ENCODE measurements at places on chromosomes 13 and 19.

DNA sequence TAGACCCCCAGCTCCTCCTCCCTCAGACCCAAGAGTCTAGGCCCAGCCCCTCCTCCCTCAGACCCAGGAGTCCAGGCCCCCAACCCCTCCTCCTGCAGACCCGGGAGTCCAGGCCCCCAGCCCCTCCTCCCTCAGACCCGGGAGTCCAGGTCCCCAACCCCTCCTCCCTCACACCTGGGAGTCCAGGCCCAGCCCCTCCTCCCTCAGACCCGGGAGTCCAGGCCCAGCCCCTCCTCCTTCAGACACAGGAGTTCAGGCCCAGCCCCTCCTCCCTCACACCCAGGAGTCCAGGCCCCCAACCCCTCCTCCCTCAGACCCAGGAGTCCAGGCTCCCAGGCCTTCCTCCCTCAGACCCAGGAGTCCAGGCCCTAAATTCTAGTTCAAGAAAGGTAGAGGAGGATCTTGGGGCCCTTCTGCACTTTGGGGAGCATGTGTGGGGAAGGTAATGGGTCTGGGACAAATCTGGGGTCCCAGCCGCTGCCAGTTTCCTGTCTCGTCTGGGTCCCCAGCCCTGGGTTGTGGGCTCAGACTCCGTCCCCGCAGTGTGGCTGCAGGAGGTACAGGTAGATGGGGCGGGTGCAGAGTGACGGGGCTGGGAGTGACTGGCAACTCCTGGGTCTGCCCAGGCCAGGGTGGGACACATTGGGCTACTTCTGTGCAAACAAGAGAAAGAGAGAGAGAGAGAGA is 3.2 kb upstream of the TMEM190 start:
- no peak for DNase-seq

DNA sequence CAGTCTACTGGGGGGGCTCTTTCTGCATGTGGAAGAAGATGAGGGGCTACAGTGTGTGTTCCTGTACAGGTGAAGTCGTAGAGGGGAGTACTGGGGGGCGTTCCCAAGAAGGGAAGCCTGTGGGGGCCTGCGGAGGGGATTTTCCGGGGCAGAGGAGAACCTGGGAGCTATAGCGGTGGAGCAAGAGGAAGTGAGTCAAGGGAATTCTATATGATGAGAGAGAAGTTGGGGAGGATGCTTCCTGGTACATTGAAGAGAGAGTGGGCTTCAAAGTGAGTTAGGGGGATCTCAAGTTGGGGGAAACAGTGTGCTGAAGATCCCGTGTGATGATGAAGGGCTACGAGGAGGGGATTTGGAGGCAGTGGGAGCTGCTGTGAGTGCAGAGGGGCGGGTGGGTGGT is 1.9 kb upstream of the CACNG8 start:
- no peak for DNase-seq

- DNase-seq, result no peak
Measured at GRCh38 chr19:18271433-18271841, 2.8 kb downstream of the IQCN start.

DNA sequence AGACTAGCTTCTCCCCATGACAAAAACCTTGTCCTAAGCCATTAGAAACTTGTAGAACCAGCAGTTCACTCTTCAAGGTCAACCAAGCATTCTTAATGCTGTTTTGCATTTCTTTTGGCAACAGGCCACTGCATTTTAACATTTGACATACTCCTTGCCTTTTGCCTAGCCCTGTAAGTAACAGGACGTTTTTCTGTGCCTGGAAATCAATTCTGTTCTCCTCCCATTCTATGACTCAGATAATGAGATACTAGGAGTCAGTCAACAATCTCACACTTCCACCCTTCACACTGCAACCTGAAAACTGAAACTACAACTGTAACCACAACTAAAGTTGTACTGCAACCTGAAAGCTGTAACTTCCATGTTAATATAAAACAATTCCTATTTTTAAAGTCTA is 268.7 kb downstream of the MZT1 start:
- no peak for DNase-seq

DNA sequence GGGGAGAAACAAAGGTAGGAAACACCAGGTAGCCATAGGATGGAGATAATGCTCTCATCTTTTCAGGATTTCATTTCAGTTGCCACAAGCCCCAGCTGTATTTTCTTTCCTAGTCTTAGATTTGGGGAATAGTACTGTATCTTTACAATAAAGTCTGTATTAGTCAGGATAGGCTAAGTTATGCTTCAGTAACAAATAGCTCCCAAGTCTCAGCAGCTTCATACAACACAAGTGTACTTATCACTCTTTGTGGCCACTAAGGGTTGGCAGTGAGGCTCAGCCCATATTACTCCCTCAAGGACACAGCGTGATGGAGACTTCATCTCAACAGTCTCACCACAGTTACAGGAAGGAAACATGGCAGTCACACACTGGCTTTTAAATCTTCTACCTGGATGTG is 61.4 kb downstream of the STARD13 start:
- no peak for DNase-seq

- no peak for DNase-seq
Measured at GRCh38 chr13:20489185-20489820, 36.4 kb downstream of the CRYL1 start.

- no peak for DNase-seq
Measured at GRCh38 chr13:59348617-59349016, 815.1 kb downstream of the DIAPH3 start.

DNA sequence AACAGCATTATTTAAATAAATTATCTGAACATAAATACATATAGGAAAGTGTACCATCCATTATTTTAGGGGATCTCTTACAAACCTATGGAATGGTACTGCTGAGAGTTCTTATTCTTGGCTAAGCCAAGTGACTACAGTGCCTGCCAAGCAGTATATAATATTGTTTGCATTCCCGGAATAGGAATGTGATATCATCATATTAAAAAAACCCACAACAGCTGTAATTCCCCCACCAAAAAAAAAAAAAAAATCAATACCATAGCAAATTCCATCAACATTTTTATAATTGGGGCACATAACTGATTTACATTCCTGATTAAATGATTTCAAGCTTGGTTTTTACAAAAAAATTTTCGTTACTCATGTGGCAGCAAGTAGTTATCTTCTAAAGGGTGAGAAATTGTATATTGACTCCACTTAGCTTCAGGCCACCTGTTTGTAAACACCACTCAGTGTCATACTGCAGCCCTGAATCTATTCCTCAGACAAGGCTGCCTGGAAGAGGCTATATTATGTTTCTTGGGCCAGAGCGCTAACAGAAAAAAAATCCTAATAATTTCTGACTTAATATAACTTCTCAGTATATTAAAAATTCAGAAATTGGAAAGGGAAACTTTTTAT is 278.1 kb downstream of the DNAJC15 start:
- no peak for DNase-seq

DNA sequence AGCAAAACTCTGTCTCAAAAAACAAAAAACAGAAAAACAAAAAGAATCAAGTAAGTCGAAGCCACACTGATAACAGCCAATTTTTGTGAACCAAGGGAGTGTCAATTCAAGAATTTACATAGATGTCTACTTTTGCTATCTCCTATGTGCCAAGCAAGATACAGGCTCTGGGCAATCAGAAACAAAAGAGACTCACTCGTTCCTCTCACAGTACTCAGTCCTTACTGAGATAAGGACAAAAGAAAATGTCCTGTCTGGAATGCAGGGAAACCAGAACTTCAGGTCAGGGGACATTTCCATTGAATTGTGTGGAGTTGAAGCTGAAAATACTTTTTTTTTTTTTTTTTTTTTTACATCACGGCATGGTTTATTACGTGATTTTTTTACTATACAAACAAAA is 53.0 kb downstream of the NLRP12 start:
- DNase-seq, result no peak

- no peak for DNase-seq
Measured at GRCh38 chr13:62176051-62176450, 760.4 kb upstream of the PCDH20 start.

DNA sequence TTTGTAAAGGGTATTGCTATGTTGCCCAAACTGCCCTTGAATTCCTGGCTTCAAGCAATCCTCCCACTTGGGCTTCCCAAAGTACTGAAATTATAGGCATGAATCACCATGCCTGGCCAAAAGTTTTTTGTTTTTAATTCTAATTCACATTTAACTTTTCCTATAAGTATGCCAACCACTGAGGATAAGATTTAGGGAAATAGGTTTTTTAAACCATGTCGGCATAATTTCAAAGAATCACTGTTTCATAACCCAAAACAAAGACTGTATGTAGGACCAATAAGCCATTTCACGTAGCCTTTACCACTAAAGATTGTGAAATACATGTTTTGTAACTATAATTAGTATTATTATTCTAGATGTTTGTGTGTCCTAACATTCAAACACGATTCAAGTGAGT is 8.2 kb downstream of the ZDHHC20 start:
- DNase-seq, result no peak

GRCh38 chr13:79306650-79307049 is 99.4 kb downstream of the RBM26 start:
- no peak for DNase-seq
